Fibroblast of the conjunctiva (primary cell): ENCODE measurements at places on chromosomes 12 and 14.
A peak's percentile ranks its signal among the peaks of the same experiment; 100 is the strongest.

GRCh38 chr14:105333613-105334364 is 19.2 kb downstream of the PACS2 start:
- no peak for DNase-seq

DNA sequence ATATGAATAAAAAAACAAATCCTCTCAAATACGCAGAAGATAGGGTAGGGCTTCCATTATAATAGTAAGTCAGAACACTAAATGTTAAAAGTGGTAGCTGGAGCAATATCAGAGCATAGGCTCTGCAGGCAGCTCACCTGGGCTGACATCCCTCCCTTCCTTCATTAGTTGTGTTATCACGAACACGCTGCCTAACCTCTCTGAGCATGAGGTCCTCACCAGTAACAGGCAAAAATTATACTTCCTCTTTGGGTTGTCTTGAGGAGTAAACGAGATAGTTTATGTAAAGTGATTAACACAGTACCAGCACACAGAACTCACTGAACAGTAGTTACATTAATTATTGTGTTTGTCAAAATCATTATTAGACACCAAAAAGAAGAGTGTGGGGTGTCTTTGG is 154.3 kb downstream of the STXBP6 start:
- no peak for DNase-seq

DNA sequence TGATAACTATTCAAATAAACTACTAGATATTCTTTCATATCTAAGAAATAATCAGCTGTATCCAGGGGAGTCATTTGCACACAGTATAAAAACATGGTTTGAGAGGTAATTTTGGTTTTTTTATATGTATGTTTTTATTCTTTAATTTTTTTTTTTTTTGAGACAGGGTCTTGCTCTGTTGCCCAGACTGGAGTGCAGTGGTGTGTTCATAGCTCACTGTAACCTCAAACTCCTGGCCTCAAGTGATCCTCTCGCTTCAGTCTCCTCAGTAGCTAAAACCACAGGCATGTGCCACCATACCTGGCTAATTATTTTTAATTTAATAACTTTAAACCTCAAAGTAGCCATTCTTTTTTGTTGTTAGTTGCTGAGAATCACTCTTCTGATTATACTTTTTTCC is 1.8 kb downstream of the PRORP start:
- DNase-seq = no peak

- DNase-seq = peak; percentile 1
These were observed 12.0 kb upstream of the SLCO1B3 start for GRCh38 chr12:20798554-20798953.

- peak; percentile 51 for DNase-seq
These were observed 64.2 kb downstream of the CLMN start for GRCh38 chr14:95255487-95255886.

DNA sequence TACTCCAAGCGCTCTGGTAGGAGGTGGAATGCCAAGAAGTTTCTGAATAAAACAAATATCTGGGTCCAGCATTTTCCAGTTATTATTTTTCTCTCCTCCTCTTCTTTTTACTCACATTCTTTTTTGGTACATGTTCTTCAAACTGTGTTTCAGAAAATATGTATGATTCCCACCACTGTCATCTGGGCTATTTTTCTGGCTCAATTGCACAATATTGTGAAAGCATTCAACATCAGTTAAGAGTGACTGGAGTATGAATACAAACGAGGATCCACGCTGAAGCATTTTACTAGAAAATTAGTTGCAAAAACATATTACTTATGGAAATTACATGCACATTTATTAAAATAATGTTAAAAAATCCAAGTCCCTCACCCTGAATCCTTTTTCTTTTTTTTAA is 61.5 kb downstream of the KCNMB4 start:
- no peak for DNase-seq

GRCh38 chr12:17878714-17879113 is 211.3 kb downstream of the RERGL start:
- no peak for DNase-seq

DNA sequence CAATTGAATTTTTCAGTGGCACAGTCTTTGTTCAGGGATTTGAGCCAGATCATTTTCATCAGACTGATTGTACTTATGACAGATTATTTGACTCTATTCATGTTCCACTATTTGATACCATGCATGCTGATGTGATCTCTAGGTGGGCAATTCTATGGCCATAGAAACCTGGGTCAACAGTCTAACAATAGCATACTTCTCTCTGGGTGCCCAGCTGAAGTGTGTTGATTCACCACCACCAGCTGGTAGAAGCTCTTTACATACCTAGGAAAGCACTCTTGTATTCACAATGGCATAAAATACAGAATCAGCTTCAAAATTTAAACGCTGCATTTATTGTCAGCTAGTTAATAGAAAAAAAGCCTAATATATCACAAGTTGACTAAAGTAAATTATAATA is 90.2 kb upstream of the TMTC2 start:
- no peak for DNase-seq

DNA sequence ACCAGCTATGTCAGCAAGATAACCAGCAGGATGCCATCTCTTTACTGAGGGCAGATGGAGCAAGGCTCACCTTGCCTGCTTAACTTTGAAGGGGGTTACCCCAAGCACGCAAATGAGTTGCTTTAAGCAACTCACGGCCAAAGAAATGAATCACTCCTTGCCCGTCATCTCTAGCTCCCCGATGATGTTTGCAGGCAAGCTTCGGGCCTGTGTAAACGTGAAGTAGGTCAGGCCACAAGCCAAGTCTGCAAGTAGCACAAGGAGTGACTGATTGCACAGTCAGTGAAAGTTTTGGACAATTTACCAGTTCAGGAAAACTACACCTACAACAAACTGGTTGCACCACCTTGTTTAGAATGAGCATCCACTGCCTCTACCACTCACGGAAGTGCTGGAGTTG is 699.7 kb upstream of the TBX3 start:
- DNase-seq = no peak

- no peak for DNase-seq
These were observed 47.6 kb downstream of the CRACR2A start for GRCh38 chr12:3705354-3705675.

GRCh38 chr12:30973175-30973574 is 46.6 kb downstream of the TSPAN11 start:
- peak; percentile 43 for DNase-seq
